ENCODE measurements at places on chromosomes 7 and 10. TPM values are rescaled to one million over a fixed set of nuclear protein-coding genes. Genes with fewer than 3 reads are reported as not detected.

FAM221A gene
- total RNA-seq, result 9.8 TPM

MOGAT3 gene
- not detected for total RNA-seq

KCNH2 gene
- 3.2 TPM for total RNA-seq

TMEM236 gene
- total RNA-seq, result 0.49 TPM

FMC1 gene
- 15.2 TPM for total RNA-seq

MYL7 gene
- not detected for total RNA-seq

SFMBT2 gene
- 14.6 TPM for total RNA-seq

FANK1 gene
- total RNA-seq, result 2.1 TPM

GDF2 gene
- not detected for total RNA-seq

SPDYE2 gene
- total RNA-seq, result 0.31 TPM

- DNase-seq, result no peak
Measured at GRCh38 chr7:23336086-23336485, 36.9 kb downstream of the MALSU1 start.

DNA sequence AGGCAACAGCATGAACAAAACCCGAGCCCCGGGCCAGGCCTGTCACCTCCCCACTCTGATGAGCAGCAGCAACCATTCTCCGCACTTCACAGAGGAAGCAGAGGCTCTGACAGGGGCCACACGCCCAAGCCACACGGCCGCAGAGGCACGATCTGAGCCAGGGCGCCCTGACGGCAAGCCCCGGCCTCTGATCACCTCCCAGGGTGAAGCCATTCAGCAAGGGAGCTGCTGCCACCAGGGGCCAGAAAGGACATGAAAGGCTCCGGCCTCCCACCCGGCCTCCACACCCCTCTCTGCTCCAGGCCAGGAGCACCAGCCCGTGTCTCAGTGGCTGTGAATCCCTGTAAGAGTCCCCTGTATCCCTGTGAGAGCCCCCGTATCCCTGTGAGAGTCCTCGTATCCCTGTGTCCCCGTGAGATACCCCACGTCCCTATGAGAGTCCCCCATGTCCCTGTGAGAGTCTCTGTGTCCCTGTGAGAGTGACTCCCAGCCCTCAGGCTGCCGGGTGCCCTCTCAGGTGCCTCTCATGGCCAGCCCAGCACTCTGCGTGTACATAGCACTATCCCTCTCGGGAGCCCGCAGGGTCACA lies 187.8 kb downstream of the MAD1L1 start:
- DNase-seq, result peak; percentile 32

DNA sequence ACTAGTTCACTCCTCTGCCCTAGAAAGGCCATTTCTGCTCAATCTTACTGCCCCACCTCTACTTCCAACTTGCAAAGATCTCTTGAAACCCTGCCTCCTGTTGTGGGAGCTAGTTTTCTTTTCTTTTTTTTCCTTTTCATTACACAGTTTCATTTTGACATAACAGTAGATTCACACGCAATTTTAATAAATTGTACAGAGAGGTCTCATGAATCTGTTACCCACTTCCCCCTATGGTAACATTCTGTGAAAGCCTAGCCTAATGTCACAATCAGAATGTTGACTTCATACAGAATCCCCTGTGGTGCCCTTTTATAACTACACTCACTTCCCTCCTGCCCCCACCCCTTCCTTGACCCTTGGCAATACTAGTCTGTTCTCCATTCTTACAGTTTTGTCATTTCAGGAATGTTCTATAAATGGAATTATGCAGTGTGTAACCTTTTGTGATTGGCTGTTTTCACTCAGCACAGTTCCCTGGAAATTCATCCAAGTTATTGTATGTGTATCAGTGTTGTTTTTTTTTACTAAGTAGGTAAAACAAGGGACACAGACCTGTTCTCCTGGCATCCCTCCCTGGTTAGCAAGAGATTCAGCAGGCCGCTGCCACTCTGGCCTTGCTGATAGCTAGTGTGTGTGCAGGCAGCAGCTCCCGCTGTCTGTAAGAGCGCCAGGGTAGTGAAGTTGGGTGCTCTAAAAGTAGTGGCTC lies 21.5 kb downstream of the CHST3 start:
- no peak for DNase-seq

- DNase-seq, result no peak
Measured at GRCh38 chr7:92680442-92680841, 90.3 kb upstream of the FAM133B start.

- no peak for DNase-seq
Measured at GRCh38 chr10:99389729-99390480, 40.5 kb downstream of the GOT1 start.

DNA sequence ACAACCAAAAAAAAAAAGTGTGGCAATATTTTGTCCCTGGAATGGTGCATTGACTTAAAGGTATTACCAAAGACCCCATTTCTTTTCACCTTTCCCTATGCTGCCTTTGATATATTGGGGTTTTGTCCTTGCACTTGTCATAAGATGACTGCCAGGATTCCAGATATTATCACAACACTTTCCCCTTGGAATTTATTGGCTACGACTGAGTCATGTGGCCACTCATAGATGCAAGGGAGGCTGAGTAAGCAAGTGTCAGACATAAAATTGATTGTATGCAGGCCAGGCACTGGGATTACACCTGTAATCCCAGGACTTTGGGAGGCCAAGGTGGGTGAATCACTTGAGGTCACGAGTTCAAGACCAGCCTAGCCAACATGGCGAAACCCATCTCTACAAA lies 83.6 kb downstream of the PPP1R3C start:
- DNase-seq, result no peak

- DNase-seq, result no peak
Measured at GRCh38 chr7:100888291-100888987, 1.1 kb downstream of the UFSP1 start.

DNA sequence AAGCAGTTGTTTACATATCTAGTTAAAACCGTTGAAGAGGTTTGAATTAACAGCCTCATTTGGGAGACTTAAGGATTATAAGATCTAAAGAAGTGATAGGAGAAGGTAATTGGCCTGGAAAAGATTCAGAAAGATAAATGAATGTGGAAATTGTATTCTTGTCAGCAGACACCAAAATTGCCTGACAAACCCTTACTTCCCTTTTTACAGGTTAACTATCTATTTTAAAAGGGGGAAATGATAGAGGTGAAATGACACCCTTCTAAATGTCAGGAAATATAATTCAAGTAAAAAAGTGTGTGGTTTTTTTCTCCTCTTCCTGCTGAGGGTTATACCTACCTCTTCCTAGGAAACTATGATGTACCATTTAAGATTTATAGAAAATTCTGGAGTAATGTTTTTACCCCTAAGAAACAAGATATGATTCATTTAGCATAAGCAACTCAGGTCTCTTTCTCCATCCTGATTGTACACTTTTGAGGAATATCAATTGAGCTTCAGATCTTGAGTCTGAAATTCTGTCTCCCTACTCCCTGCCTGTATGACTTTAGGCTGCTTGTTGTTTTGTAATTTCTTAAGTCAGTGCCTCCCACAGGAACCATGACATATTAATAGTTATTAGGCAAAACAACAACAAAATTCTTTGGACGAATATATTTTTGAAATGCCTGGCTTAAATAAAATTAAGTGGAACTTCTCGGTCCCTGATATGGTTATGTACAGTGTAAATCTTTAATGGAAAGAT lies 250.4 kb downstream of the RNLS start:
- no peak for DNase-seq

DNA sequence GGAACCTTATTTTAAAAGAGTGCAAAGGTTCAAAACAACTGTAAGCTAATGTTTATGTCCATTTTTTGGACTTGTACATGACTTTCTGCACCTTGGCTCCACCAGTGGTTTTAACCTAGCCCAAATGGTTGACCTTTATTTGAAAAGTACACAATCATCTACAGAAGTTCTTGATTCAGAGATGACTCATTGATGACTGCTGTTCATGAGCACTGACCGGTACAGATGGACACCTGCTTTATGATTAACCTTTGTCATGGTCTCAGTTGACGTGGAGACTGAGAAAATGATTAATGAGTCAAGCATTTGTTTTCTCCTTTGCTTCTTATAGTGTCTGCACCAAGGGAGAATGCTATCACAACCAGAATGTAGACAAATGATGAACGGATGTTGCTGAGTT lies 55.7 kb upstream of the PTER start:
- DNase-seq, result no peak

DNA sequence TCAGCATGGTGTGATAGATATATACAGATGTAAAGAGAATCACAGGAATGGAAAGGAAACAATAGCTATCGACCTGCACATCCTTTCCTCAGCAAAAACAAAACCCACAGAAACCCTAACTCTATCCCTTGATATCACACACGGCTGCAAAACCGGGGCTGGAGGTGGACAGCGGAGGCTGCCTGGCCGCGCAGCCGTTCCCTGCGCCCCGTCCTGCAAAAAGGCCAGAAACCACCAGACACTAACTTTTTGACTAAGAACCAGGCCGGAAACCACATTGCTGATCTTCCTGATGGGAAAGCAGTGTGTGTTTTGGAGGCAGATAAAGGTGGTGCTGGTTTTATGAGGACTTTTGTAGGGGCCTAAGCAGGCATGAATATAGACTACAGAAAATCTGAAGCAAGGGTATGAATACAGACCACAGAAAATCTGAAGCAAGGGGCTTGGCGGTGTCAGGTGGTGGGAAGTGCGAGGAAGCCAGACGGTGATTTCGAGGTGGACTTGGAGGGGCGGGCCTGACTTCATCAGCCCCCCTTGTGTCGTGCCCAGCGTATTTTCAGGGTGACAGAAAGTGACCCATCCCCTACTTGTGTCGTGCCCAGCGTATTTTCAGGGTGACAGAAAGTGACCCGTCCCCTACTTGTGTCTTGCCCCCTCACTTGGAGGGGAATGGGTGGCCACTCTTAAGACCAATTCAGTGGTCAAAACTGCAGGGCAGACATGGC lies 123.3 kb downstream of the WDR37 start:
- DNase-seq, result peak; percentile 36

GRCh38 chr7:50212016-50212325 lies 92.5 kb upstream of the IKZF1 start:
- no peak for DNase-seq

DNA sequence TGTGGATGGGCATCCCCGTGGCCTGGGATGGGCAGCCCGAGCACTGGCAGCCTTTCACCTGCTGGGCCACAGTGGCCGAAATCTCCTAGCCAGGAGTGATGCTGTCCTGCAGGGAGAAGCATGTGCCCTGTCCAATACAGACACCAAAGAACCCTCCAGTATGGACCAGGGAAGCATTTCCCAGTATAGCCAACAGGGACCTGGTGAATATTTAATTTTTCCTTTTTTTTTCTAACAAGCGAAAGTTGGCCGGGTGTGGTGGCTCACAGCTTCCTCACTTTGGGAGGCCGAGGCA lies 11.0 kb downstream of the IMPDH1 start:
- no peak for DNase-seq

DNA sequence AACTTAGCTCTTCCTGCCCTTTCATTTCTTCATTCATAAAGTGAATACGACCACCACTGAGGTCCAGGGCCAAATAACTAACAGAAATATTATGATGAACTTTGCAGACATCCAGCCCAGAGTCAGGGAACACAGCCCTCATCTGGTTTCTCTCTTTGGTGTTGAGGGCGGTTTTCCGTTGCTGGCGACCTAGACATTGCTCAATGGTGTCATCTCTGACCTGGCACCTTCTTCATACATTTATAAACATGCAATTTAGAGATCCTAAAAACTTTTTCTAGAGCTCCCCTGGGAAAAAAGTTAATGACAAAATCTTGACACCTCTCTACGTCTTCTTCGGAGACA lies 324 bp upstream of the TET1 start:
- no peak for DNase-seq

DNA sequence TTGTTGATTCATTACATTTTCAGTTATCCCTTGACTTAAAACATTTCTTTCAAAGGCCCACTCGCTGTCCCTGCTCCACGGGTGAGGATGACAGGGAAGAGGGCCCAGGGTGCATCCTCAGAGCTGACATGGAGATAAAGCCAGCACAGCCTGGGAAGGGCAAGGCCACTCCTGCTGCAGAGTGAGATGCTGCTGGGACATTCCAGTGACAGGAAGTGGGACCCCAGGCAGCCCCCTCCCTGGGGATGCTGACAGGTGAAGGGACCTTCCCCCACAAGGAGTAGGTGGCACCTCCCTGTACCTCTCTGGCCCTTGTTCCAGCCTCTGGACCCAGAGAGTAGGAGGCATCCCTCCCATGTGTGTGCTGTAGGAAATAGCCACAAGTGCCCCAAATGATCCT lies 97.8 kb upstream of the DDC start:
- no peak for DNase-seq

- no peak for DNase-seq
Measured at GRCh38 chr7:26159243-26159642, 7.2 kb downstream of the NFE2L3 start.

- no peak for DNase-seq
Measured at GRCh38 chr10:100306861-100307260, 20.4 kb upstream of the BLOC1S2 start.

DNA sequence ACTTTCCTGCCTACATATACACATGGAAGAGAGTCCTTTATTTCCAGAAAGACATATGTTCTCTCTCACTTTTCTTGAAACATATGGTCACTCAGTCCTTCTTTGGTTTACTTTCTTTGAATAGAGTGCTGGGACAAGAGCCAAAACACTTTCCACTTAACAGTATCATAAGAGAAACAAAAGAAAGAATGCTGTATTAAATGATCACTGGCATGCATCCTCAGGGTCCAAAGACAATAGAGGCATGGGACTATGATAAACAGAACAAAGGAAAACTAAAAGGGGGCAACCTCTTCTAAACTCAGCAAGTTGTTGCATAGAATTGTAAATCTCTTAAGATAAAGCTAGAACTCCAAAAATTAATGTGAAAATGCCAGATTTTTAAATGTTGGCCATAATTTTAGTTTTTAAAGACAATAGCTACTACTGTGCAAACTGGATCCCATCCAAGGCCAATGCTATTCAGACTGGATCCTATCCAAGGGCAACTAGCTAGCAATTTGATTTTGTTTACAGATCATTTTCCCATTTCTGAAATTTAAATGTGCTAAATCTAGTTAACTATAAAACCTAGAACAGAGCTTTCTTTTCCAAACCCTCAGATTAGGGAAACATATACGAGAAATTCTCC lies 687.5 kb downstream of the SORCS3 start:
- DNase-seq, result no peak

DNA sequence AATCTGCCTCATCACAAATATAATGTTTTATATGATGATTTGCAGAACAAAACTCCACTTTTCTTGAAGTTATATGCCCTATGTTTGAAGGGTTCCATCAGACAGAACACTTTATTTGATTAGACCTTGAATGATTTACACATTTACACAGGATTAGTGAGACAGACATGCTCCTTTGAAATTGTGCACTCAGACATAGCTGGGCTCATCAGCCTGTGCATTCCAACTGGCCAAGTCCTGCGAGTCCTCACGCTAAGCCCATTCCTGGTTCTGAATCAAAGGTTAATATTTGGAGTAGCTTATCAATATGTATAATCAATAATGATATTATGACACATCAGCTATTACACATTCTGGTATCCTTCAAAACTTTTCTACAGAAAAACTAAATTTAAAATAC lies 173.6 kb downstream of the MBL2 start:
- DNase-seq, result no peak
